ENCODE measurements at places on chromosomes 1 and 21.

DNA sequence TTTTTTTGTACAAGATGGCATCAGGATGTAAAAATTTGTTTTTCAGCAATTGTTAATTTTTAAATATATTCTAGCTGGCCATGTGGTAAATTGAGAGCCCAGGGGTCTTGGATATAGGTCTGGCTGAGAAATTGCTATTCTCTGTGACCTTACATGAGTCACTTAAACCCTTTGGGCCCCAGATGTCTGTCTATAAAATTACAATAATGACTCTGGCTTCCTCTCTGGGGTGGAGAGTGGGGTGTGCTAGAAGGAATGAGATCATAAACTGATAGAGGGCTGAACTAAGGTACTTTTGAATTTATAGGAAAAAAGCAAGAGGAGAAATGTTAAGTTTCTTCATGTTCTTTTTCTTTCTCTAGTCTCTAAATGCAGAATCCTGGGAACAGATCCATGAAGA is 12.4 kb upstream of the TCHH start:
- no peak for DNase-seq

GRCh38 chr1:9900142-9901043 is 9.7 kb downstream of the CTNNBIP1 start:
- DNase-seq: peak; percentile 20

DNA sequence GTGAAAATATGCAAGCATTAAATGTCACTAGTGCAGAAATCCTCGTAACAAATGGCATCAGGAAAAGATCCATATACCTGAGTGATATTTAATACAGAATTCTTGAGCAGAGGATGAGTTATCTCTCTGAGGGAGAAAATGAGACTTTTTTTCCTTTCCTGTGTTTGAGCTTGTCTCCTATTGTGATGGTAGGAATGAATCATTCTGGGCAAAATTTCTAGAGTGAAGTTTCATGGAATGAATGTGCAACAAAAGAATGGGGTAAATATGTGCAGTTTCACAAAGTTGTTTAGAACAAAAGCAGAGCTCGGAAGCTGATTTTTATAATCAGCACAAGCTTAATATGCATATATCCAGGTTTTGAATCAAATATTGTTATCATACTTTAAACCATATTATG is 4.6 kb downstream of the CTPS1 start:
- DNase-seq: no peak

DNA sequence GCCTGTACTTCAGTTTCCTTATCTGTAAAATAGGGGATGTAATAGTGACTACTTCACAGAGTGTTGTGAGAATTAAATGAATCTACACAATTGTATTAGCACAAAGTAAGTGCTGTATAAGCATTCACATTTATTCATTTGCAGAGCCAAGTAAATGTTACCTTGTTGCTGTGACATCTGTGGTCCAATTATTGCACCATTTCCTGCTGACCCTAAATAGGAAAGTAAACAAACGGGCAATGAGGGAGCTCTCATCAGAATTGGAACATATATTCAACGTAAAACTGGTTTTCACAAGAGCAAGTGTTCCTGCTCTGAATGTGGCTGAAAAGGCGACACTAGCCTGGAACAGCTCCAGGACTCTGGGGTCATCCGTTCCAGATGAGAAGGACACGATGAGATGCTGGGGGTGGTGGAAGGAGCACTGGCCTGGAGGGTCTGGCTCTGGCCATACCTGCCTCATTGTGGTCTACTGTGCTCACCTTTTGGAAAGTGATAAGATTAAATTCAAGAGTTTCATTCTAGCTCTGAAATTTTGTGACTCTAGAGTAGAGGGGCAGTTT is 34.5 kb downstream of the PROX1 start:
- no peak for DNase-seq

DNA sequence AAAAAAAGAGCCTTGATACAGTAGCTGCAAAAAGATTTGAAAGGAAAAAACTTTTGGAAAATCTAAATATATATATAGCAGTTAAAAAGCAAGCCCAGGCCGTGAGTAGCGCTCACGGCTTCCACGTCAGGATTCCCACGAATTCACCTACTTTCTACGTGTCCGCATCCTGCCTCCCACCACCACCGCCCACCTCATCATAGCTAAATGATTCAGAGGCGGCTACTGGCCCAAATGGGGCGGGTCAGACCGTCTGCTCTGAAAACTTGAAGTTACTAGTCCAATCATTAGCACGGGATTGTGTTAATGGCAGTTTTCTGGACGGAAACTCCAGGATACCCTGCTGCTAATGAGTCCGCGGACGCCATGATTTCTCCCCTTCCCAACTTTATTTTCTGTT is 1.3 kb upstream of the CCSAP start:
- DNase-seq: no peak

GRCh38 chr1:244099258-244099930 is 48.3 kb downstream of the ZBTB18 start:
- no peak for DNase-seq

- no peak for DNase-seq
These were observed 9.7 kb downstream of the CNN3 start for GRCh38 chr1:94917251-94917650.

DNA sequence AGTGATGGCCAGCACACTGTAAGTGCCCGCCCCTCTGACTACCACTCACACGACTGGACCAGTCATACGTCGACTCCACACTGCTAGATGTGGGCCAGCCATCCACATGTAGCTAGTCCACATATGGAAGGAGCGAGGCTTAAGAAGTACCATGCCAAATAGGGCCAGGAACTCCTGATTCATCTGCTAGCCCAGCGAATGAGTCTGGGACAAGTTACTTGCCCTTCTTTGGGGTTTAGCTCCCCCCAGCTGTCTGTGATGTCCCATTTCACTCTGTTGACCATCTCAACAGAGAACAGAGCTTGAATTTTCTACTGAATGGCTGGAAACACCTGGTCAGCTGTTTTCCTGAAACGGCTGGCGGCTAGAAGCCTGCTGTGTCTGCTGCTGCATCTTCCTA is 5.8 kb downstream of the CSRP1 start:
- DNase-seq: no peak

DNA sequence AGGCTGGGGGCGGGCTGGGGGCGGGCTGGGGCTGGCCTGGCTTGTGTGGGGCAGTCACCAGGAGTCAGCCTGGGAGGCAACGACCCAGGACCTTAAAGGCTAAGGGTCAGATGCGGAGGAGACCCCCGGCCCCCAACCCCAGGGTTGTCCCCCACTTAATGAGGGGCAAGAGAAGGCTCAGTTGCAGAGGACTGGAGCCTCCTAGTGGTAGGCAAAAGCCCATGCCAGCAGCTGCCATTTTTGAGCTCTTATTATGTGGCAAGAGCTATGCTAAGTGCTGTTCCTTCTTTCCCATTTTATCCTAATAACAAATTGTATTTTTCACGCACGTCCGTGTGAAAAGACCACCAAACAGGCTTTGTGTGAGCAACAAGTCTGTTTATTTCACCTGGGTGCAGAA is 8.0 kb downstream of the KIAA1614 start:
- DNase-seq: peak; percentile 17

DNA sequence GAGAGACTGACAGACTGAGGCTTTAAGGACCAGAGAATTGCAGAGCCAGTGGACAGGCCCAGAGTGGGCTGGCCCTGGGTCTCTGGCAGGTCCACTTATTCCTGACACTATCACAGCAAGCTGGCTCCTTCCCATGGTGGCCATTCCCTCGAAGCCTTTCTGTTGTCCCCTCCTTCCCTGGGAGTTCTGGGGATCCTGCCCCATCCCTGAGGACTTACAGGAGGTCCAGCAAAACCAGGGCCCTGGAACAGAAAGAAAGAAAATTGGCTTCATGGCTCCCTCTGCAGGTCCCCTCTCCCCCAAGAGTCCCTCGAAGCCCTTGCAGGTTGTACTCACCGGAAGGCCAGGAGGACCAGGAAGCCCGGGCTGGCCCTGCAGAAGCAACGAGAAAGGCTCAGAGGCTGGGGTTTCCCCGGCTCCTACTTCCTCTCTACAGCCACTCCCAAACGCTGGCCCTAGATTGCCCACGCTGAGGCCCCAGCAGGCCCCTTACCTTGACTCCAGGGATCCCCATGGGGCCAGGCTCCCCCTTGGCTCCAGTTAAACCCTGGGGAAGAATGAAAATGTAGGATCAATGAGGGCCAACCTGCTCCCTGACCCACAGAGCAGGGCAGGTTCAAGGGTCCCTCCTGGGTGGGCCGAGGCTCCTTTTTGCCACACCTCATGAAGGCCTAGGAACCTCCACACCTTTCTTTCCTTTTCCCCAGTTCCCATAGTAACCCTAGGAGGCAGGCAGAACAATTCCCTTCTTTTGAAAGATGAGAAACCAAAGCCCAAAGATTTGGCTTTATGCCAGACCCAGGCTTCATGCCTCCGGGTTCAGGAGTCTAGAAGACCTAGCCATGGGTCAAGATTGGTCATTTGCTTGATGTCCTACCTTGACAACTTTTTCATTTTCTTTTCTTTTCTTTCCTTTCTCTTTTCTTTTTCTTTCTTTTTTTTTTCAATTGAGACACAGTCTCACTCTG is 4.6 kb downstream of the COL9A2 start:
- DNase-seq: peak; percentile 57

GRCh38 chr1:7454895-7455784 is 316.0 kb upstream of the VAMP3 start:
- DNase-seq: no peak

DNA sequence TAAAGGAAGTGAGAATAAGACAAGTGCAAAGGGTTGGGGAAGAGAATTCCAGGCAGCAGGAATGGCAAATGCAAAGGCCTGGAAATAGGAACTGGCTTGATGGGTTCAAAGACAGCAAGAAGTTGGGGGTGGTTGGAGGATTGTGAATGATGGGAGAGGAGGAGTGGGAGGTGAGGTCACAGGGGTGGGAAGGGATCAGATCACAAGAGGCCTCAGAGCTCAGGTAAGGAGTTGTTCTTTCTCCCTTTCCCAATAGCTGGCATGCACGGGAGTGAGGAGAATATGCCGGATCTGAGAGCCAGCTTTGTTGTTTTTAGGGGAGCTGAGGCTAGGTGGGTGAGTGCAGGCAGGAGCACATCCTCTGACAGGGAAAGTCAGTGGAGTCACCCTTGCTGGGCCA is 94.0 kb upstream of the RAB3GAP2 start:
- no peak for DNase-seq

DNA sequence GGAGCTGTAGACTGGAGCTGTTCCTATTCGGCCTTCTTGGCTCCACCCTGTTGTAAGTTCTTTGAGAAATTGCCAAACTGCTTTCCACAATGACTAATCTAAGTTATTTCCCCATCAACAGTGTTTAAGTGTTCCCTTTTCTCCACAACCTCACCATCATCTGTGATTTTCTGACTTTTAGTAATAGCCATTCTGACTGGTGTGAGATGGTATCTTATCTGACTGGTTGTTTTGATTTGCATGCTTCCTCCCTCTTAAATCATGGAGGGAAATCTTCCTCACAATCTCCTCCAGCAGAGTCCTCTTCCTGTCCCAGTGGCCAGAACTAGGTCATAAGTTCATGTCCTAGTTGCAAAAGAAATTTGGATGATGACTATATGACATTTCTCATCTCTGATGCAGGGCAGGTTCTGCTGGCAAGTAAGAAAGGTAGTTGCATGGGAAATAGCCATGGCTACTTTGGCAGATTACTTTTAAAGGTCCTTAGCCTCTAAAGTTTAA is 294.0 kb downstream of the LRRC40 start:
- no peak for DNase-seq

- no peak for DNase-seq
These were observed 3.0 kb downstream of the SPEN start for GRCh38 chr1:15850471-15851001.

GRCh38 chr1:235954306-235955283 is 87.9 kb upstream of the LYST start:
- no peak for DNase-seq

- no peak for DNase-seq
These were observed 1.2 kb downstream of the MAN1C1 start for GRCh38 chr1:25617625-25618432.

GRCh38 chr1:243391355-243391754 is 135.5 kb downstream of the SDCCAG8 start:
- no peak for DNase-seq

GRCh38 chr21:17393413-17393812 is 119.4 kb upstream of the CXADR start:
- DNase-seq: peak; percentile 6

DNA sequence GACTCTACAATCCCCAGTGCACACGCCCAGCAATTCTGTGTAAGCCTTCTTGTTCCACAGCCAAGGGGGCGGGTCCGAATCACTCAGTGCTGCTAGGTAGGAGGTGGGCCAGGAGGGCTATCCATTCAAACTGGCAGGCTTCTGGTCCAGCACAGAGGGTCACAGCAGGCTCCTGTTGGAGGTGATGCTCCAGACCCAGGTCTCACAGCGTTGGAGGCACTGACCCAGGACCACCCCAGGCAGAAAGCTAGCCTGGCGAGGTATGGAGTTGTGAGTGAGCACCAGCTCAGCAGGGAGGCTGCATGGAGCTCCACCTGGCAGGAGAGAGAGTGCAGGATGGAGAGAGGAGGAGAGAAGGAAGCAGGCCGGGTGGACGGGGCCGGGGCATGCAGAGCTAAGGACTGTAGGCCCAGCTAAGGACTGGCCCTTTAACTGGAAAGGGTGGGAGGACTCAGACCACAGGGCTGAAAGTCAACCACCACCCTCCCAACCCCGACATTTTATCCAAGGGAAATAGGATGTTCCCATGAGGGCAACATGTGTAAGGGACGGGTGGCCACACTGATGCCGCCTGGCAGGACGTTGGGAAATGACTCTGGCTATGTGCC is 38.7 kb downstream of the GPR161 start:
- DNase-seq: no peak

DNA sequence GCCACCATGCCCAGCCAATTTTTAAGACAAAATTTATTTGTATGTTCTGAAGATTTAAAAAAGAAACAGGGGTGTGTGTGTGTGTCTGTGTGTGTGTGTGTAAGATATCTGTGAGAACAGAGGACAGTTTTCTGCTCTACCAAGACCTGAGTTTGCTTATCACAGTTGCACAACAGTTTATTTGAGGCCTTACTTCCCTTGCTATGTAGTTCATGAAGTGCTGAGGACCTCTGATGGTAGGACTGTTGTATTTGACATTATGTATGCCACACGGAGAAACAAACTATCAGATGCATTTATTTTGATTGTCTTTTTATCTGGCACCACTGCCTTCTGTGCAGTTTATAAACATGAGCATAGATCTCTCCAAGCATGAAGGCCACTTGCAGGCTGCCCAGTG is 355.2 kb downstream of the PBX1 start:
- DNase-seq: peak; percentile 6

DNA sequence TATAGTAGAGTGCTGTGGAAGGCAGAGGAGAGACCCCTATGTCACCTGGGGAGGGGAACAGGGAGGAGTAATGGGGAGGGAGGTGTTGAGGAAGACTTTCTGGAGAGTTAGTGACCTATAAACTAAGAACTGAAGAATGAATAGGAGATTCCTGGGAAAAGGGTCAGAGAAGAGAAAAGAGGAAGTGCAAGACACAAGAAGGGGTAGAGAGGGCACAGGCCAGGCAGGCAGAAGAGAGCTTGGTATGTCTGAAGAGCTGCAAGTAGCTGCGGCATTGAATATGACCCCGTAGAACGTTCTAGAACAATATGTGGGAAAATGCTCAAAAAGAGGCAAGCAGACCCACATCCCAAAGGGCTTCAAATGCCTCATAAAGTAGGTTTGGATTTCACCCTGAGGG is 361.2 kb downstream of the PRDM2 start:
- DNase-seq: no peak
